ENCODE measurements at places on chromosomes 6 and 20.

DNA sequence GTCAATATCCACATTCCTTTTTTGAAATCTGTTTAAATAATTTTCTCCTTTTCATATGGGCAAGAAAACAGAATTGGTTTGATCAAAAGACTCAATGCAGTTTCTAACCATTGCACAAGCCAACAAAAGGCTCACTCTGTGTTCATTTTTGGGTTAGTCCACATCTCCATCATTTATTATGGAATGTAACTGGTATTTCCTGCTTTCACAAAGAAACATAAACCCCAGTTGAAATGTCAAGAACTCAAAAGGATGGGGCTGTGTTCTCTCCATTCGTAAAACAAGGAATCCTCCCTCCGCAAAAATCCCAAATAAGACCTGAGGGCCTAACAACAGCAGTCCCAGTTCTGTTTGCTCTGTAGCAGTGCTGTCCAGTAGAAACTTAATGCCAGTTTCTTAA lies 420.9 kb downstream of the GJA1 start:
- DNase-seq, result no peak

DNA sequence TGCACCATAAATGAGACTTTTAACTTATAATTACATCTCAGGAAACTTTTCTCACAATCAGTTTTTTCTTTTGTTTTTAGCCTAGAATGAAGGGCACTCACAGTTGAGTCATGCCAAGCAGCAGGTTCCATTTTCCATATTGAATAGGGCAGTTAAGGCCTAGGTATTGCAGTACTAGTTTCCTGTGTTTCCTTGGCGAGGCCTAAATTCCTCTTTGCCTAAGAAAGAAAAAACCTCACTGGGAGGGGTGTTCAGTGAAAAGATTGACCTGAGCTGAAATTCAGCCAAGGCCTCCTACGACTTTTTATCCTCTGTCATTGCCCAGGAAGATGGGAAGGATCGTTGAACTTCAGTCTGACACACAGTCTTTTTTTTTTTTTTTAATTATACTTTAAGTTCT lies 85.5 kb downstream of the IMPG1 start:
- DNase-seq, result no peak

- DNase-seq, result no peak
Observed at GRCh38 chr6:16103722-16104121, 25.2 kb upstream of the MYLIP start.

- no peak for DNase-seq
Observed at GRCh38 chr6:73742433-73742832, 46.4 kb downstream of the CD109 start.

DNA sequence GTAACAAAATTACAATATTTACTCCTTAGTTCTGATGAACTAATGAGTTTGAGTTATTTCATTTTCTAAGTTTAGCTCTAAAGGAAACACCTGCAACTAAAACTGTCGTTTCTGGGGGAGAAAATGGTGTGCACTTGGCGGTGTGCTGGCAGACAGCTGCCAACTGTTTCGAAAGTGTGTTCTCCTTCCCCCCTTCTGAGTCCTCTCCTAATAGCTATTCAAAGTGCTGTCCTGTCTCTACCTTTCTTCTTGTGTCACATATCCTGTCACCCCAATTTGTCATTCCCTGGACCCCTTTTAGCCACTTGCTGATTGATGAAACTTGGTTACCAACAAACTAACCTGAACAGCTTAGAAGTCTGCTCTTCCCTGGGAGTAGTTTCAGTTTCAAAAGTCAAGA lies 4.9 kb upstream of the UBE2J1 start:
- no peak for DNase-seq

- DNase-seq, result peak; percentile 4
Observed at GRCh38 chr6:113385020-113385431, 472.1 kb upstream of the MARCKS start.

GRCh38 chr6:117482240-117483003 lies at the start of gene DCBLD1:
Gene DCBLD1, plus strand, starts transcription at chr6:117482674. Its CDS starts 108 bp downstream, at chr6:117482782.
- DNase-seq, result peak; percentile 66

- no peak for DNase-seq
Observed at GRCh38 chr20:9202420-9203080, 133.7 kb downstream of the PLCB4 start.

DNA sequence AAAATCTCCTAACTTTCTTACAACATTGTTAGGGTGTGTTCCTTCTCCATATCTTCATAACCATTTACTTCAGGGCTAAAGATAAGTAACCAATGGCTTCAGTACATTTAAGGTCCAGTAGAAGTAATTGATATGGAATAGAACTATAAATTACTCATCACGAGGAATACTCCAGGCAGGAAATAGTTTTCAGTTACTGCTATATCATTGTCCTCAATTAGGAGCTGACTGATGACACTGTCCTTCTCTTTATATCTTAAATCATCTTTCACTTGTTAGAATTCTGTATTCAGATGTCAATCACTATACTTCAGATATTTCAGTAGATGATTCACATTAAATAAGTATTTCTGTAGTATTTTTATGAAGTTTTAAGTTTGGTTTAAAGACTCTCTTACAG lies 88.4 kb downstream of the COL19A1 start:
- no peak for DNase-seq

DNA sequence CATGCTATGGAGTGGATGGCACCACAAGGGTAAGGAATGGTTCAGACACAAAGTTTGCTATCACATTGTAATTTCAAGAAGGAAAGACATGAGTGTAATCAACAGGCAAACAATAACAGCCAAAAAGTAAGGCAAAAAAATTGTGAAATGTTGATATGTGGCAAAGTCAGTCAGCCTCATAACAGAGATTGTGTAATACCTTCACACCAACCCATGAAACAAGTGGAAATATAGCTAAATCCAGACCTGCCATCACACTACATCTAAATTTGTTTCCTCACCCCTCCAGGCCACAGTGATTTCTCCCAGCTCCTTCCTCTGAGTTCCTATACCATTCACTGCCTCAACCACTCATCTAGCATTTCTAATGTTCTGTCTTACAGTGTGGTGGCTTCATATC lies 37.3 kb downstream of the SIM1 start:
- DNase-seq, result no peak

DNA sequence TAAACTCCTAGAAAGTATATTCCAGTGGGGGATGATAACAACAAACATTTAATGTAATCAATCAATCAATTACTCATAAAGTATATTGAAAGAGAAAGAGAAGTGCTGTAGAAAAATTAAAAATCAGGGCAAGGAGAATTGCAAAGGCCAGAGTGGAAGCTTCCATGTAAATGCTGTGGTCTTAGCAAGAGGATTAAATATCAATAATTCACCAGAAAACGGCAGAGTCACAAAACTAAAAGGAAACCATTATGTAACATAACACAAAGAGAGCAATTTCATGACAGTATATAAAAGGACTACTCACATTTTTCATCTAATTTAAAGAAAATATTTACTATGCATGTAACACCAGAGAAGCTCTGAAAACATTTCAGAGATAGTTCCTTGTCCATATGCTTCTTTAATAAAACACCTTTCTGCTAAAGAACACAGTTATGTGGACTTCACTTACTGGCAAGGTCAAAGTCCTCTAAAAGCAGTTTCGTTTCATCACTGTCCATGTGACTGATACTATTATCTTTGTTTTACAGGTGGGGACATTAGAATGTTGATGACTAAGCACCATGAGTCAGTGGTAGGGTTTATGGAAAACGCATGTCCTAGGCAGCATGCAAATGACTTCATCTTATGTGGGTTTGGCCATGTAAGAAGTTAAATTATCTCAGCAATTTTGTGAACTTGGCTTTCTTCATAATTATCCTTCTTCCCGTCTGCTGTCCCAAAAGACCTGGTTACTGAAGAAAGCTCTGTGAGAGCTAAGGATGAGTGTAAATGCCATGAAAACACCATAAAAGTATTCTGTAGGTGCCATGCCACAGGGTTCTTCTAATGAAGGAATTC lies 185.8 kb upstream of the TENT5A start:
- DNase-seq, result peak; percentile 20

DNA sequence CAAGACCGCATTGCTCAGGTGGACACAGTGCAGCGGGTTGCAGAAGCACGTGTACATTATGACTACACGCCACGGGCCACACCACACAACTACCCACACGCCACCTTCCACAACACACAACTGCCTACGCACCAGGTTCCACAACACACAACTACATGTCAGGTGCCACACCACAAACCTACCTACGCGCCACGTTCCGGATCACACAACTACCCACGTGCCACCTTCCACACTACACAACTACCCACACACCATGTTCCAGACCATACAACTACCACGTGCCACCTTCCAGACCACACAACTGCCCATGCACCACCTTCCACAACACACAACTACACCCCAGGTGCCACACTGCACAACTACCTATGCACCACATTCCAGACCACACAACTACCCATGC lies 20.5 kb downstream of the THBS2 start:
- no peak for DNase-seq

GRCh38 chr20:32382102-32382950 lies 24.2 kb downstream of the ASXL1 start:
- no peak for DNase-seq

GRCh38 chr20:57657535-57658446 lies 37.6 kb upstream of the ZBP1 start:
- DNase-seq, result no peak

DNA sequence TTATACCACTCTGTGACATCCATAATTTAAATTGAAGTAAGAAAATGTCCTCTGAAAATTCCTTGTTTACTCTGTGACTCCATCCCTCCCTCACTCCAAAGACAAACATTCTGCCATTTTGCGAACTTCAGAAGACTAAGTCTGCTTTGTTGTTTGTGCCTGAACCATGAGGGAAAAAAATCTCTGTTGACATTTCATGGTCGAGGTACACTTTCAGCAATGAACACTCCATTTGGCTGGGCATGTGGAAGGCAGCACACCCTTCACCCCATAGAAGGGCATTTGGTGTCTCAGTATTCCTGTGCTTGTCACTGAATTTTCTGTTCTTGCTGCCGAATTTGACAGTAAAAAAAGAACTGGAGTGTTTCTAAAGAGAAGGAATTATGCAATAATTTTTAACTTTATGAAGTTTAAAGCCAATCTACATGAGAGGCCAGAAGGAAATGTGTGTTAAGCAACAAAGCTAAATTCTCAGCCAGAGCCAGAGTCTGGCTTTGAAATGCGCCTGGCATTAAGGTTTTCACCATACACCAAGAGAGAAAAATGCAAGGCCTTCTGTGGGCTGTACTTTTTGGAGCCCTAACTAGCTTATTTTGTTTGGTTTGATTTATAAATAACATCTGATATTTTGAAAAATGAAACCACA lies 4.7 kb upstream of the PBOV1 start:
- no peak for DNase-seq

All from HTR-8/SVneo (cell line).